ENCODE measurements at places on chromosomes 3 and 15. TPM values are rescaled to one million over a fixed set of nuclear protein-coding genes. Genes with fewer than 3 reads are reported as not detected.

Gene SPATA16
- total RNA-seq, result not detected

Gene ERICH6
- not detected for total RNA-seq

Gene GFM1
- 27.3 TPM for total RNA-seq

Gene INSYN1
- 5.1 TPM for total RNA-seq

Gene MLF1
- total RNA-seq, result 12.9 TPM

Gene PDIA3
- 192 TPM for total RNA-seq

Gene GOLGA8G
- total RNA-seq, result under 0.01 TPM

Gene CCK
- 0.14 TPM for total RNA-seq

Gene GOLGA6A
- not detected for total RNA-seq

Gene CFAP20DC
- 1.6 TPM for total RNA-seq
